ENCODE measurements at places on chromosomes 5 and 9. TPM values are rescaled to one million over a fixed set of nuclear protein-coding genes. Genes with fewer than 3 reads are reported as not detected.

Gene GHR
- 0.03 TPM for total RNA-seq

Gene IL3
- total RNA-seq, result not detected

Gene ANKS6
- 14.0 TPM for total RNA-seq

Gene SLIT3
- total RNA-seq, result 18.1 TPM

Gene ZBTB43
- total RNA-seq, result 5.7 TPM

Gene PHYHD1
- not detected for total RNA-seq

Gene RMRP
- not detected for total RNA-seq

Gene GABRA1
- not detected for total RNA-seq

Gene PCDH12
- not detected for total RNA-seq

Gene IZUMO3
- not detected for total RNA-seq

Gene ENTPD8
- 0.08 TPM for total RNA-seq

Gene GAPT
- not detected for total RNA-seq

Gene WDR38
- total RNA-seq, result not detected

Gene OMD
- total RNA-seq, result not detected

Gene SPACA9
- 4.9 TPM for total RNA-seq

Gene GRIA1
- total RNA-seq, result not detected

Gene PCDHA9
- total RNA-seq, result not detected

Gene KCNIP1
- not detected for total RNA-seq

Gene FOXD4L5
- not detected for total RNA-seq

Gene ARSI
- total RNA-seq, result 28.6 TPM

Gene ANKRA2
- total RNA-seq, result 11.8 TPM

Gene FBP1
- total RNA-seq, result not detected

Gene GAS1
- total RNA-seq, result 0.09 TPM

Gene ENHO
- total RNA-seq, result 2.0 TPM

Gene PRR7
- total RNA-seq, result 30.9 TPM

Gene COL27A1
- 10.2 TPM for total RNA-seq

Gene PPP2R2B
- 0.19 TPM for total RNA-seq

Gene GABRA6
- total RNA-seq, result not detected

Gene TLX3
- total RNA-seq, result not detected

Gene DDX4
- total RNA-seq, result not detected
